Cardiac muscle cell (in vitro differentiated cells and primary cell): ENCODE measurements at places on chromosomes 13 and 19.

GRCh38 chr19:57946316-57946715 lies 1.2 kb downstream of the ZNF256 start:
- DNase-seq, result no peak

DNA sequence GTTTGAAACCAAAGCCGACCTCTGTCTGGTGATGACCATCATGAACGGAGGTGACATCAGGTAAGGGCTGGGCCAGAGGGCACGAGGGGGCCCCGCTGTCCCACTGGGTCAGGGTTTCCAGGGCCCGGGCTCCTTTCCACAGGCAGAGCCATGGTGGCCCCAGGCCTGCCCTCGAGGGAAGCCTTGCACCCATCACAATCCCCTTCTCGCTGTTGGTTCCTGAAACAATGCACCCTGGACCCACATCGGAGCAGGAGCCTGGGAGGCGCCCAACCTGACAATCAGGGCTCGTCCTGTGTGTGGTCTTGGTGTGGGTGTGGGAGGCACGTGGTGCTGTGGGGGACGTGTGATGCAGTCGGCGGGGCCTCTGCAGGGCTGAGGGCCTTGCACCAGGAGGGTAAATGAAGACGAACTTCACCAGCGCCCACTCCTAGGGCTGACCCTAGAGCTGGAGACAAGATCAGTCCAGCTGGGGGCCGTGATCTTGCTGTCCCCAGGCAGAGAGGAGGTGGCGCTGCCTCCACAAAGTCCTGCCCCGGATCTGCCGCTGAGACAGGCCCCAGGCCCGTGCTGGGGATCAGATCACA lies 2.8 kb downstream of the GRK1 start:
- DNase-seq, result no peak

- DNase-seq, result peak; percentile 79
These were observed 232.5 kb downstream of the SLC7A1 start for GRCh38 chr13:29362849-29363604.

- no peak for DNase-seq
These were observed 302.5 kb downstream of the ZNF536 start for GRCh38 chr19:30674656-30675055.

DNA sequence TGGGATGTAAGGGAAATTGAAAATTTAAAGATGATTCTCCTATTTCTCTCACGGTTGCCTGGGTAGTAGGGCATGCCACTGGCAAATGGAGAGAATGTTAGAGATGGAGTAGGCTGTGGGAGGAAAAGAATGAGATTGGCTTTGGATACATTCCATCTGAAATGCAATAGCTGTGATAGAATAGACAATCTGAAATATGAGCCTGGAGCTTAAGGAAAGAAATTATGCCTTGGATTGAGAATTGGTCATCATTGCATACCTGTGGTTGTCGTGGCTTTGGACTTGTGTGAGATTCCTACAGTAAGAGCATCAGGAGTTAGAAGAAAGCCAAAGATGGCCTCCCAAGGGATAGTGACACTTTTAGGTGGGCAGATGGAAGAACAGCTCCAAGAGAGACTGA lies 305.1 kb upstream of the SLC10A2 start:
- DNase-seq, result no peak
